ENCODE measurements at places on chromosomes 12 and 14.

GRCh38 chr12:12943586-12944260, 8.2 kb downstream of the GPRC5D start:
- no peak for DNase-seq

GRCh38 chr12:128938886-128939285, 85.6 kb downstream of the GLT1D1 start:
- no peak for DNase-seq

- no peak for DNase-seq
Measured at GRCh38 chr12:52524898-52525591, 4.9 kb upstream of the KRT5 start.

- no peak for DNase-seq
Measured at GRCh38 chr12:95996034-95996658, at the start of gene HAL. Gene HAL, minus strand, starts transcription at chr12:95996344. Its CDS starts 434 bp downstream, at chr12:95995910.

GRCh38 chr12:122909442-122910288, 13.7 kb upstream of the VPS37B start:
- DNase-seq, result no peak

GRCh38 chr12:55818140-55818728, 393 bp downstream of the ORMDL2 start:
- DNase-seq, result no peak

GRCh38 chr12:69732088-69732487, 6.6 kb upstream of the RAB3IP start:
- no peak for DNase-seq

DNA sequence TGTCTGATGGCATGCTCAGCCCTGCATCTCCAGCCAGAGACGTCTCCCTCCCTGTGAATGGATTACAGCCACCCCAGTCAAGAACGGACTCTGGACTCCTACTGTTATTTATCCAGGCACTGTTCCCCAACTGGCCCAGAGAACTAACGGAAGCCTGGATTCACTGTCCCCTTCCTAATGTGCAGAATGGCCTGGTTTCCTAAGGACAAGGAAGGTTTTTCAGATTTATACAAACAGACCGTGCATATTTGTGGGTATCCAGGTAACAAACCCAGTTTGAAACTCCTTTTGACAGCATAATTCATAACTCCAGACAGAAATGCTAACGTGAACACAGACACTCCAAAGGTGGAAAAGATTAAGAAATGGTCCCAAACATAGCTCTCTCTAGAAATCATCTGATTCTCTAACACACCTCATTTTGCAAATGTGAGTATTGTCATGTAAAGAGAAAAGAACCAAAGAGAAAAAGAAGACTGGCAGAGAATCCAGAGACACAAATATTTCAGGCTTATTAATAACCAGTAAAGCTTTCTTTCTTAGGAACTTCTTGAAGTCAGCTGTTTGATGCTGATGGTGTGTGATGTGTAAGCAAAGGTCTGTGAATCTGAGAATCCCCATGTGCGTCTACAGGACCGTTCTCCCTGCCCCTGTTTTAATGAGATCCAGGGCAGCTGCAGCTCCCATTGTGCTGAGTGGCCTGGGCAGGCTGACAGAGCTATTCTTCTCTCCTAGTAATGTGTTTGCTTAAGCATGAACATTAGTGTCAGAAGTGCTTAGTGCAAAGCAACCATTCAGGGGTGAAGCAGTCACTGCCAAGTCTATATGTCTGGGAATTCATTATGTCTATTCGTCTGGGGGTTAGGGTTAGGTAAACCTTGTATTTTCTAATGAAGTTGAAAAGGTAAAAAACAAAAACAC, 86.8 kb upstream of the HIF1A start:
- DNase-seq, result peak; percentile 34

- no peak for DNase-seq
Measured at GRCh38 chr12:110266980-110267620, 13.9 kb upstream of the ATP2A2 start.
